ENCODE measurements at places on chromosomes 16 and 17.

GRCh38 chr16:23082161-23082788, 67.0 kb downstream of the USP31 start:
- no peak for DNase-seq

DNA sequence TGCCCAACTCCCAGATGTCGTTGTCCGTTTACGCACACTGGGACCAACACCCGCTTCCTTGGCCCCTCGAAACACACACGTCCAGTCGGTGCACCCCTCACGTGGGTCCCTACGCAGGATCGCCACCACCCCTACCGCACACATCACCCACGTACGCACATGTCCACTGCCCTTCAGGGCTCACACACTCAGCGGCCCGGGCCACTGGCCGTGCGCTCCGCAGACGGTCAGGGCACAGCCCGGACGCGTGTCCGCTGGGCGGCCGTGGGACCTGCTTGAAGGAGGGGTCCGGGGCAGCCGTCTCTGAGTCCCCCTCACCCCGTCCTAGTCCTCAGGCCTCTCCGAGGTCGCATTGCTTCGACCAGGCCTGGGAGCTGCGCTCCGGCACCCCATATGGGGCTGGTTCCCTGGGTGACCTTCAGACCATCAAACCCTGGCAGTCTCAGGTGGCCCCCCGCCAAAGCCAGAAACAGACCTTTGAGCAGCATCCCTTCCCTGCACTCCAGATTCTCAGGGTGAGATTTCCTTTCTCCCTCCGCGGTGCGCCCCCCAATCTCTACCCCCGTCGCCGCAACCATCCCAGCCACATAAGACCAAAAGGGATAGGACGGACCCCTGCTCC, 914 bp upstream of the GPRC5B start:
- no peak for DNase-seq

DNA sequence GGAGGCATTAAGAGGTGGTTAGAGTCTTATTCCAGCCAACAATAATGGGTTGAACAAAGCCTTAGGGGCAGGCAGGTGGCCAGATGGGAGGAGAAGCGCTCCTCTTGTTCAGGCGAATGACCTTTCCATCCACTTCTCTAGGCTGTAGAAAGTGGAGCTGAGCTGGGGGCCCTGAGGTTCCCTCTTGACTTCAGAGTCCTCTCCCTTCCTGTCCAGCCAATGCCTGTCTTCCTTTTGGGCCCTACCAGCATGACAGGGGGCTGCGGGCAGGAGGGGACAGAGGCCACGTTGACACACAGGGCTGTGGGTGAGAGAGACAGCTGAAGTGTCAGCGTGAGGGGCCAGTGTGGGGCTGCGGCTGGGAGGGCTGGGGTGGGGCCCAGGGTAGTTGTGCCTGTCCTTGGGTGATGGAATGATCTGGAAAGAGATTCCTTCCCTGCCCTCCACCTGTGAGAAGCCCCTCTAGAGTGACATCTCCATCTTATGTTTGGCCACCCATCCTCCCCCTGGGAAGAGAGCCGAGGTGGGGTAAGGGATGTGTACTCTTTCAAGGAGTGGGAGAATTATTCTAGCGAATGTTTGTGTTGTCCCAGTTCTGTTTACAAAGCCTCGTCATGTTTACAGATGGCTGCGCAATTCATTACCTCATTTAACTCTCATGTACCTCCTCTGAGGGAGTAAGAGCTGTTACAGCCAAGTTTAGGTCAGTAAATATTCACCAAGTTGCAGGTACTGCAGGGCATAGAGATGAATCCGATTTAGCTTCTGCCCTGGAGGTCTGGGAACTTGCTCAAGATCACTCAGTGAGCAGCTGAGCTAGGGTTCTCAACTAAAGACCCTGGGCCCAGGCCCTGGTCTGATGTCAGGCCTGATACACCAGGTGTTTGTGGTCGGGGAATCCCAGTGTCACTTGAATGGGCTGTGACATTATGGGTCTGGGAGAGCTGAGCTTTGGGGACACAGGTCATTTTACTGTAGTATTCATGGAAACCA, 3.3 kb downstream of the ERBB2 start:
- DNase-seq: peak; percentile 66

- DNase-seq: no peak
Measured at GRCh38 chr17:38825762-38826247, 684 bp upstream of the CWC25 start.

DNA sequence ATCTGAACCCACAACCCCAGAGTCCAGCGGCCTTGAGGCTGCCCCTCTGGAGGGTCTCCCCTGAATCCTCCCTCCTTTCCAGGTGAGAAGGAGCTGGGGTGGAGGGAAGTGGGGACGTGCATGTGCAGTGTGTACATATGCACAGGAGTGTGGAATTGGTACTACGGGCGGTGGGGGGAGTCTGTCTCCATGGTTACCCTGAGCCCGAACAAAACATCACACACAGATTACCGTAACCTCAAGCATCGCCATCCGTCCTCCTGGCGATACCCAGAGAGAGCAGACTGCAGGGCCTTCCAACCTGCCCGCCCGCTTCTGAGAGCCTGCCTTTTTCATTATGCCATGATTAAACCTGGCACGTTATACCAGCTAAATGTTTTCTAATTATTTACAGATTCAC, 25.1 kb downstream of the GSG1L start:
- DNase-seq: no peak

- DNase-seq: no peak
Measured at GRCh38 chr16:86565644-86566511, 751 bp upstream of the FOXC2 start.

DNA sequence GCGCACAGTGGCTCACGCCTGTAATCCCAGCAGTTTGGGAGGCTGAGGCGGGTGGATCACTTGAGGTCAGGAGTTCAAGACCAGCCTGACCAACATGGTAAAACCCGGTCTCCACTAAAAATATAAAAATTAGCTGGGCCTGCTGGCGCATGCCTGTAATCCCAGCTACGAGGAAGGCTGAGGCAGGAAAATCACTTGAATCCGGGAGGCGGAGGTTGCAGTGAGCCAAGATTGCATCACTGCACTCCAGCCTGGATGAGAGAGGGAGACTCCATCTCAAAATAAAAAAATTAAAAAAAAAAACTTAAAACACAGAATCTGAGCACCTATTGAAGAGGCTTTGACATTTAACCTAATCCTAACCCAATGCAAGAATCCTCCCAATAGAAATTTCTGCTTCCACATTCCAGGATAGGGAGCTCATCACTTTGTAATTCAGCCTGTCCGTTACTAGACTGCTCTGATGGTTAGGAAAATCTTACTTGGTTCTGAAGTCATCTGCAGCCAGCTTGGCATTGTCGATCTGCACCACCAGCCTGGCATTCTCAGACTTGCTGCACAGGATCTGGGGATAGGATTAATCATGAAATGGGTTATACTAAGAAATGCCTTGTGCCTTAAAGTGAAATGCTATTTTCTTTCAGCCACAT, 2.1 kb downstream of the KRT33B start:
- DNase-seq: no peak

DNA sequence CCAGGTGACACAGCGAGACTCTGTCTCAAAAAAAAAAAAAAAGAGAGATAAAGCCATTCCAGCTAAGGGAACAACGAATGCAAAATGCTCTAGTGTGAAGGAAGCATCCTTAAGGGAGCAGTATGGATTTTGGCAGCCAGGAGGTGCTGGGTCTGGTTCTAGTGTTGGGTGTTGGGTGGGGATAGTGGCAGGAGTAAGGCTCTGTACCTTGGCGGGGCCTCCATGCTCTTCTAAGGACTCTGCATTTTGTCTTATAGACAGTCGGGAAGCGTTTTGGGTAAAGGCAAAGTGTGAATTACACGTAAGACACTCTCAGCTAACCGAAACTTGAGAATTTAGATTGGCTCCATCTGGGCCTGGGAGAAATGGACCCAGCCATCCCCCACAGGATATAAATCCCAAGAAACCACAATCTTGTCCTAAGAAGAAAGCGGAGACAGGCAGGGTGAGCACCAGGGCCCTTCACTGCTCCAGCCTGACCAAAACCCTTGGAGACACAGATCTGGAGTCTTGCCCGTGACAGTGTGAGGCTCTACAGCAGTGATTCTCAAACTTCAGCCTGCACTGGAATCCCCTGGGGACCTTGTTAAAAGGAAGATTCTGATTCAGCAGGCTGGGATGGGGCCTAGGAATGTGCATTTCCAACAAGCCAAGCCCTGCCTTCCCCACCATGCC, 33.1 kb upstream of the PHB1 start:
- DNase-seq: no peak

- no peak for DNase-seq
Measured at GRCh38 chr16:85586380-85587104, 26.6 kb upstream of the GSE1 start.

- no peak for DNase-seq
Measured at GRCh38 chr17:30472238-30472890, 4.8 kb upstream of the GOSR1 start.

DNA sequence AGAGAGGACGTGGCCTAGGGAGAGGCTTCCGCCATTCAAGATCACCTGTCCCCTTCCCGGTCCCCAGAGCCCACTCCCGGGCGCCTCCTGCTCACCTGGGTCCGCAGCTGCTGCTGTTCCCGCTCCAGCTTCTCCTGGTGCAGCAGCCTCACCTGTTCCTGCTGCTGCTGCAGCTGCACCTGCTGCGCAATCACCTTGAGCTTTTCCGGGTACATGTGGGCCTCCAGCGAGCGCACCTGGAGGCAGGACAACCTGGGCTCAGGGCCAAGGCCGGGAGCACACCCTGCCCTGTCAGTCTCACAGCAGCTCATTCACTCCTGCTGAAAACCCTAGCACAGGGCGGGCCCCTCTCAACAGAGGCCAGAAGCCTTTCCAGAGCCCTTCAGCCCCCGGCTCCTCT, 12.5 kb downstream of the TFAP4 start:
- peak; percentile 94 for DNase-seq

- DNase-seq: no peak
Measured at GRCh38 chr17:80633207-80633606, 88.6 kb downstream of the RPTOR start.

- DNase-seq: no peak
Measured at GRCh38 chr16:67433131-67433719, 2.3 kb downstream of the HSD11B2 start.
